ENCODE measurements at places on chromosomes 3 and 15.

DNA sequence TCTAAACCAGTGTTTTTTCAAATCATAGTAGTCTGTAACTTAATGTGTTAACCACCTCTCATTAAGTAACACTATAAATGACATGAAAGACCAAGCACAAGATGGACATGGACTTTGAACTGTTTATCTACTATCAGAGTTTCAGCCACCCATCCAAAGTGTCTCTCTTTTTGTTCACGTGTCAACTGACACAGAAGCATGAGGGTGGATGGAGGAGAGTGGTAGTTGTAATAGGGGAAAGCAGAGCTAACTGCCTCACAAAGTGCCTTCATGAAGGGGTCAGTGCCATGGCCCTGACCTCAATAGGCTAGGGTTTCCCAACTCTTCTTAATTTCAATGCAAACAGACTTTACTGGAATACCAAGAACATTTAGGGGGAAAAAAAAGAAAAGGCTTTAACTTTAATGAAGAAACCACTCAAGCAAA is 32.1 kb upstream of the TRPM7 start:
- no peak for DNase-seq

GRCh38 chr3:147388700-147389580 is 17.4 kb downstream of the ZIC4 start:
- no peak for DNase-seq

DNA sequence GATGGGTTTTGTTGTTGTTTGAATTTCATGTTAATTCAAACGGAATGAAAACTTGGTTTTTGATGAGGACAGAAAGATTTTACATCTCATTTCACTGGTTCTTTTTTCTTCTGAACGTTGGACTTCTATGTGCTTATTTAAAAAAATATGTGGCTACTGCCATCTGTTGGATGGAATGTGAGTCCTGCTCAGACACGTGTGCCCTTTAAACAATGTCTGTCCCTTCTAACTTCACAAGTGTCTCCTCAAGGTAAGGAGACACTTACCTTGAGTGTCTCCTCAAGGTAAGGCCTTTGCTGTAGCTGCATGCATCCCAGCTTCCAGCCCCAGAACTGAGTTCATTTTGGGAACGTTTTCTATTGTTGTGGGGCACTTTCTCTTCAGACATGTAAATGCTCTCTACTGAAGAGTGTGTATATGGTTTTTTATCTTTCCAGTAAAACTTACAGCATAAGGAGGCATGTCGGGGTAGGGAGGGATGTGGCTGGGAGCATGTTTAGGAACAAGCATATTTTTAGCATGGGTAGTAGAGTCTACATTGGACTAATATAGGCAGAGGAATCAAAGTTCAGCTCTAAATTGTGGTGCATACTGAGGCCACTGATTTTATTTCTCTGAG is 63.1 kb upstream of the UBE3A start:
- DNase-seq, result peak; percentile 44

GRCh38 chr15:65156692-65157091 is 23.1 kb upstream of the PDCD7 start:
- no peak for DNase-seq

DNA sequence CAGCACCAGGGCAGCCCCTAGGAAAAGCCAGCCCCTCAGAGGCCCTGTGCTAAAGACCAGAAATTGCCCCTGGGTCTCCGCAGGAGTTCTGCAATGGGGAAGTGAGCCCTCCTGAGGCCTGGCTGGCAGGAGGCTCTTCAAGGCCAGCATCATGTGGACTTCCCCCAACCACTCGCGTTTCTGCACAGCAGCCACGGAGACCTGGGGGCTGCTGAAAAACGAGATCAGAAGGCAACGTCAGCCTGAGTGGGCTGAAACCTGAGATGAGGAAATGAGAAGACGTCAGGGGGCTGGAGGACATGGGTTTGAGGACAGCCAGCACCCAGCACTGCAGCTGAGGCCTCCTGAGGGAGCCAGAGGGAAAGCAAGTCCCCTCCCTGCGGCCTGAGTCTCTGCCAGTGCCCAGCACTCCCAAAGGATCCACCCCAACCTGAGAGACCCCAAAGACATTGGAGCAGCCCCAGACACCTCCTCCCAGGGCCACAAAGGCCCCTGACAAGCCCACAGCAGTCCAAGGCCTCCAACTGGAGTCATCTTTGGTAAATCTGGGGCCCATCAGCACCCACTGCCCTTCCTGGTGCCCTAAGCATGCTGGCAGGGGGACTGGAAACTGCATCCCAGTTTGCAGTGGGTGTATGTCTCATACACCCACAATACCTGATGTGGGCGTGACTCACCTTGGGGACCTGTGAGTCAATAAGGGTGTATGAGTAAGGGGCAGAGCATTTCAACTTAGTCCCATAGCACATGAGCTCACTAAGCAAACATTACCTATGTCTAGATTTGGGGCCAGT is 29.2 kb upstream of the CYP11A1 start:
- DNase-seq, result peak; percentile 72

GRCh38 chr3:194497799-194498575 is 11.2 kb upstream of the ATP13A3 start:
- peak; percentile 33 for DNase-seq

GRCh38 chr3:105821433-105821832 is 47.4 kb downstream of the CBLB start:
- no peak for DNase-seq

DNA sequence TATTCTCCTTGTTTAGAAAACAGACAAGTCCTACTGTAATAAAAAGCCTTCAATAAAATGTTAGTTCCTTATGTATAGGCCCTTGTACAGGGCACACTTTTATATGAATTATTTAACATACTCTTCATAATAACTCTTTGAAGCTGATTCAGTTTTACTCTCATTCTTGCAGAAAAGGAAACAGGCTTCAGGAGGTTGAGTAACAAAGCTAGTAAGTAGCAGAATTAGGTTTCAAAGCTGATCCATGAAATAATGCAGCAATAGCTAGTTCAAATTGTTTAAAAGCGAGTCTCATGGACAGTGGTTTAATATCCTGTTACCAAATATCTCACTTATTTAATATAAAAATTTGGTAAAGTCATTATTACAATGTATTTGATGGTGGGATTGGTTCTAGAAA is 25.0 kb downstream of the TCF12 start:
- no peak for DNase-seq

- no peak for DNase-seq
Observed at GRCh38 chr15:92839696-92840095, 60.4 kb upstream of the CHD2 start.

DNA sequence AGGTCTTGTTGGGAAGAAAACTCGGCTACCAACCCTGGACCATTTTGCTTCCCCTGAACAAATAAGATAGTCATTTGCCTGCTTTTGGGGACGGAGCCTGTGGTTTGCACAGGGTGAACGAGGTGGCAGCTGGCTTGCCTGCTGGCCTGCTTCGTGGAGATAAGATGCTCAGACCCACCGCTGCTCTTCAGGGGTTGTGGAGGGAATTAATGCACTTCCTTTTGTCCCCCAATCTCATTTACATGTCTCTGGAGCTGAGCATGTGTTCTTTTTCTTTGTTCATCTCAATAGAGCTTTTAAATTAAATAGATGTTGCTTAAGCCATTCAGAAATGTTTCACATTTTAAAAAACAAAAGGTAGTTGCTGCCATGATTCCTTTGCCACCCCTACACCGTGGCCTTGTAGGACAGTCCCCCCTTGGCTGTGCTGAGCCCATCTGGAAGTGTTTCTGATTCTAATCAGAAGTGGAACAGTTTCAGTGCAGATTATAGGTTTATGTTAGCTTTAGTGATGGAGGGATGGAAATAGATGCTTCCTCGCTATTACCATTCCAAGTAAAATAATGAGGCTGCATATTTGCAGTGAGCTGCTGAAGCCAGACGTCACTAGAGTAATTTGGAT is 25.6 kb downstream of the APBA2 start:
- DNase-seq, result no peak

GRCh38 chr15:41655716-41656115 is 4.5 kb upstream of the MGA start:
- DNase-seq, result no peak

- peak; percentile 19 for DNase-seq
Observed at GRCh38 chr3:19213603-19214220, 65.4 kb downstream of the KCNH8 start.

GRCh38 chr15:41890050-41890690 is 3.7 kb downstream of the SPTBN5 start:
- DNase-seq, result no peak

- DNase-seq, result no peak
Observed at GRCh38 chr15:69980341-69981059, 117.2 kb downstream of the TLE3 start.

- DNase-seq, result no peak
Observed at GRCh38 chr15:20351448-20351971, 190.1 kb downstream of the GOLGA6L6 start.

DNA sequence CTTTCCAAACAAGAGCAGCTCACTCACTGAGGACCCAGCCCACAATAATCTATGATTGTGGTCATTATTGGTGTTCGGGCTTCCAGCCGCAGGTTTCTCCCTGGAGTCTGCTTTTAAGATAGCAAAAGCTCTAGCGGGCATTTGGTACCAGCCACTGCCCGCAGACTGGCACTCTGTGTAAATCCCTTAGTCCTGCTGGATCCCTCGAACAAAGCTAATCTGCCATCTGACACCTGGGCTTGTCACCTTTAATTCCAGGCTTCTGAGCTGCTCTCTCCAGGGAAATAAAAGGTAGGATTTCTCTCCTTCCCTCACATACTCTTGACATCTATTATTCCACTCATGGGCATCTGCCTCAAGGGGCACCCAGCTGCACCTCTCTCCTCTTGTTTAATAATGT is 158.7 kb downstream of the PDCD6IP start:
- no peak for DNase-seq

DNA sequence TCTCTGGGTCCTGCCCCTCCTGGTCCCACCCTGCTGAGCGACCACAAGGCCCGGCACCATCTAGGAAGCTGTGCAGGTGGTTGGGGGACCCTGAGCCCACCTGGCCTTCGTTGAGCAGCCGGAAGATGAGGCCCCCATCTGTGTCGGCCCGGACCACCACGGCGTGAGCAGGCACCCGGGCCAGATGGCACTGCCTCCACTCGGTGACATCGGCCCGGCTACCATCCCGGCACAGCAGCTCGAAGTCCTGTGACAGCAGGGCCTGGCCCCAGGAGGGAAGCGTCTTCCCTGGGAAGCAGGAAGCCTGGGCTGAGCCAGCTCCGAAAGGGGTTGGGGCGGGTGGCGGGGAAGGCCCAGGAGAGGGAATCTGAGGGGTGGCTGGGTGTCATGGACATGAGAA is 12.6 kb downstream of the MELTF start:
- DNase-seq, result no peak
